ENCODE measurements at places on chromosomes 6 and 20.
A peak's percentile ranks its signal among the peaks of the same experiment; 100 is the strongest.

GRCh38 chr6:31574106-31575061 lies 981 bp upstream of the TNF start:
- no peak for DNase-seq

DNA sequence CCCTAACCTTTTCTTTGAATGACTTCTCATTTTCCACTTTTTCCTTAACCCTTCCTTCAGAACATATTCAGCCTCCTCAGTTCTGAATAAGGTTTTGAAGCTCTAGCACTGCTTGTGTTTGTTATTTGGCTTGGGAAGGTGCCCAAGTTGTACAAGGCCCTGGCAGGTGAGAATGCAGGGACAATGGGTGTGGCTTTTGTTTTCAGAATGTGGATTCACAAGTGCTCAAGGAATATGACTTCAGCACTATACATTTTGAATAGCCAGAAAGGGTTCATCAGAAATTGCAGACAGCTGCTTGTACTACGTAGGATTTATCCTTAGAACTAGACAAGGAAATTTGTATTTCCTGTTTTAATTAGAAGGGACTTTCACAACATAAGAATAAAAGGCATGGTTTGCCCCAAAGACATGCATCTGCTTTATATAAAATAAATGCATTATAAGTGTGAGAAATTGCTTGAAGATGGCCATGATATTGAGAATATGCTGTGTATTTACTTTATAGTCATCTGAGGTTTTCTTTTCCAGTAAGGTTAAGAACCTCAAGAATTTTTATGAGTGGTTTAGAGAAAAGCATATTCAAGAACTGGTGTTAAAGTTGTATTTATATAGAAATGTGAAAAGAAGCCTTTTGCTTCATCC lies 29.3 kb upstream of the PRDM1 start:
- no peak for DNase-seq

GRCh38 chr20:54200487-54201267 lies 7.2 kb upstream of the PFDN4 start:
- no peak for DNase-seq

DNA sequence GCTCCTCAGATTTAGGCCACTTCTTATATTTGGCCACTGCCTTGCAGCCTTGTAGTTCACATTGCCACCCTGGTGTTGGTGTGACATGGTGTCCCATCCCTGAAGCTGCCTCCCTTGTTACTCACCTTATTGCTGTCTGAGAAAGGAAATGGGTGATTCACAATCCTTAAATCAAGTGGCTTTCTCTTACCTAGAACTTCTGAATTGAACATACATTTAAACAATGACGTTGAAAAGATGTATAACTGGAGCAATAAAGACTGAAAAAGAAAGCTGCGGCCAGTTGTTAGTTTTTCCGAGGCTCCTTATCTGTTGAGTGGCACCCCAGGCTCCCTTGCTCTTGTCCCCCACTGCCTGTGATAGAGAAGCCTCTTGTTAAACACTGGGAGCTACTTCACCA lies 28.8 kb upstream of the GNRH2 start:
- DNase-seq: peak; percentile 5

GRCh38 chr20:45189861-45190260 lies 15.2 kb downstream of the PI3 start:
- no peak for DNase-seq

GRCh38 chr6:51129043-51129442 lies 310.4 kb downstream of the TFAP2B start:
- DNase-seq: no peak

- no peak for DNase-seq
These were observed 251.0 kb downstream of the KHDC1L start for GRCh38 chr6:72974276-72974675.

DNA sequence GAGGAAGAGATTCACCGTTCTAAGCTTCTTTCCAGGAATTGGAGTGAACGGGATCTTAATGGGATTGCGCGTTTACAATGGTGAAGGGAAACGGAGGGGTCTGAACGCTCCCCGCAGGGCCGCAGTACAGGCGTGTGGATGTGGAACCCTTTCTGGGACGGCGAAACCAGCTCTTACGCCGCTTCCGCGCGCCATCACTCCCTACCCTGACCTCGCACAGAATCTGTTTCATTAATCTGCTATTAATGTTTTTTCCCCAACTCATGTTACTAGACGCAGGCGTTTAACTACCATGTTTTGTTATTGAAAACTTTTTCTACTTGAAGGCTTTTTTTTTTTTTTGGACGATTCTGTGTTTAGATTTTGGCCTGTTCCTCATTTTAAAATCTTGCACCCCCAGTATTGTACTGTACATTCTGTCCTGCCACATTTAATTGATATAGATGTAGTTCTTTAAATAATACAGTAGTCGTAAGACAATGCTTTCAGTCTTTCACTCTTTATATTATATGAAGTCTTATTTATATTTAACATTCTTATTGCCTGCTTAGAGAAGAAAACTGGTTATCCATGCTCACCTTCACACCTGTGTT lies 696 bp upstream of the SUPT3H start:
- peak; percentile 73 for DNase-seq

- no peak for DNase-seq
These were observed 106.0 kb upstream of the NFATC2 start for GRCh38 chr20:51648571-51648947.

DNA sequence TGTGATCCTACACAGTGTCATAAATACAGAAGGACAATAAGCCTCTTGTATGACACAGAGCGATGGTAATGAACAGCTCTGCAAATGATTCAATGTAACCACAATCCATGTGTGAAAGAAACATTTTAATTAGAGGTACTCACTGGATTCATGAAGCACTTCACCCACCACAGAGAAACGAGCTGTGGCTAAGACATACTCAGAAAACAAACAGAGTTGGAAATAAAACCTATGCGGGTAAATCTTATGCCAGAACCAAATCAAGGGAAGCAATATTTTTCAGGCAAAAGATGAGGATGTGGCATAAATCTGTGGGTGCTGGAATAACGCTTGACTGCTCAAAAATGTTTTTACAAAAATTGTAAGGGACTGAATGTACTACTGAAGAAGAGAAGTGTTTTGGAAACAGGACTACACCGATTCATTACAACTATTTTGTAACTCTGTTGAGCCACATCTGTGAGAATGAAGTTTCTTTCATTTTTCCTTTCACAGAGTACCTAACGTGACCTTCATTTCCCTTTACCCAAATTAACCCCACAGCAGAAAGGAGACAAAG lies 112.1 kb downstream of the WDR27 start:
- DNase-seq: peak; percentile 71

GRCh38 chr20:10578607-10579006 lies 95.2 kb downstream of the JAG1 start:
- peak; percentile 38 for DNase-seq

DNA sequence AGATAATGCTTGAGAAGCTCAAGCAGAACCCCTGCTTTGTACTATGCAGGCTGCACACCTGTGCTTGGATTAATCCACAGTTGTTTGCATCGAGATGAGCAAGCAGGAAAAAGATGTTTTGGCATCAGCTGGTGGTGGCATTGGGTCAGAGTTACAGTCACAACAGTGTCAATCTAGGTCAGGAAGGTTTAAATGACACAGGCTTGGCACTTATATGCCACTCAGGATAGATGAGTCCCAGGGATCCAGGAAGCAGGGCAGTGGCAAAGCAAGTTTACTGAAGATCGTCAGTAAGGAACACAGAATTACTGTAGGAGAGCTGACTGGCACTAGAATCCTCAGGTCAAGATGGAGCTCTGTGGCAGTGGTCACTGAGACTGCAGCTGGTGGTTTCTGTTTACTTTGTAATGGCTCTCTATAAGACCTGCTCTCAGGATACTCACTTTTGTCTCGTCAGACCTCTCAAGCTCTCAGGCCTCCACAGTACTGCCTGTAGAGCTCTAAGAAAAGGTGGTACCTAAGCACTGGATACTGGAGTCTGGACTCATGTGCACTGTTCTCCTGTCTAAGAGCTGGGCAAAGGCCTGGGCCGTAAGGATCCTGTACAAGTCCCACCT lies 110.1 kb upstream of the HS3ST5 start:
- DNase-seq: no peak

DNA sequence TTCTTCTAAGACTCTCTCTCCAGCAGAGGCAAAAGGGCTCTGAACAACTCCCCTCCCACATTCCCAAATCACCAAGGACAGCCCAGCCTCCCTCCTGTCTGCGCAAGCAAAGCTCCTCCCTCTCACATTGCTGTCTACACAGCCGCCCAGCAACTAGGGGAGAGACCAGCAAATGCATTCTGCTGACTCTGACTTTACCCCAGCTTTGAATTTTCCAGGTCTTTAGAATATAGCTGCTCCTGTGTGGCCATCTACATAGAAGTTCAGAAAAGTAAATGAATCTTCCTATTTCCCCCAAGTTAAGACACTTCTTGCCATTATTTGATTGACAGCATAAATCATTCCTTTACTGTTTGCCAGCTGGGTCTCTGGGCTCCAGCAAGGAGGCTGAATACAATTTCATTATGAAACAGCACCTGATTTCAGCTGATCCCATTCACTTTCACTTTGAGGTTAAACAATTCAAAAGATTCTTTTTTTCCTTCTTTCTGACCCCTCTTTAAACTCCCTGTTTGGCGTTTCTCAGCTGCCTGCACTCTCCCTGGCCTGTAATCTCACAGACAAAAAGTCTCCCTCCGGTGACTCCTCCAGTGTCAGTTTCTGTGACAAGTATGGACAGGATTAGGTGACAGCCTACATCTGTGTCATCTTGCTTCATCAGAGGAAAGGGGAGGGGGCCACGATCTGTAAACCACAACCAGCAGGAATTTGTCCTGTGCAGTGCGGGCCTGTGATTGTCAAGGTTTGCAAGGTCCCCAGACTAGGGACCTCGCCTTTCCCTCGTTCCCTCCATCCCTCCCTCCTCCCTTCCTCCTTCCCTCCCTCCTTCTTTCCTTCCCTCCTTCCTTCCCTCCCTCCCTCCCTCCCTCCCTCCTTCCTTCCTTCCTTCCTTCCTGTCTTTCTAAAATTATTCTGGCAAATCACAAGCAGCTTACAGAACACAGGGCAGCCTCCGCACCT lies 205.6 kb upstream of the RIN2 start:
- no peak for DNase-seq

GRCh38 chr6:32170294-32170693 lies 5.6 kb downstream of the AGPAT1 start:
- DNase-seq: no peak

GRCh38 chr6:130204322-130204721 lies 18.4 kb downstream of the SAMD3 start:
- no peak for DNase-seq

DNA sequence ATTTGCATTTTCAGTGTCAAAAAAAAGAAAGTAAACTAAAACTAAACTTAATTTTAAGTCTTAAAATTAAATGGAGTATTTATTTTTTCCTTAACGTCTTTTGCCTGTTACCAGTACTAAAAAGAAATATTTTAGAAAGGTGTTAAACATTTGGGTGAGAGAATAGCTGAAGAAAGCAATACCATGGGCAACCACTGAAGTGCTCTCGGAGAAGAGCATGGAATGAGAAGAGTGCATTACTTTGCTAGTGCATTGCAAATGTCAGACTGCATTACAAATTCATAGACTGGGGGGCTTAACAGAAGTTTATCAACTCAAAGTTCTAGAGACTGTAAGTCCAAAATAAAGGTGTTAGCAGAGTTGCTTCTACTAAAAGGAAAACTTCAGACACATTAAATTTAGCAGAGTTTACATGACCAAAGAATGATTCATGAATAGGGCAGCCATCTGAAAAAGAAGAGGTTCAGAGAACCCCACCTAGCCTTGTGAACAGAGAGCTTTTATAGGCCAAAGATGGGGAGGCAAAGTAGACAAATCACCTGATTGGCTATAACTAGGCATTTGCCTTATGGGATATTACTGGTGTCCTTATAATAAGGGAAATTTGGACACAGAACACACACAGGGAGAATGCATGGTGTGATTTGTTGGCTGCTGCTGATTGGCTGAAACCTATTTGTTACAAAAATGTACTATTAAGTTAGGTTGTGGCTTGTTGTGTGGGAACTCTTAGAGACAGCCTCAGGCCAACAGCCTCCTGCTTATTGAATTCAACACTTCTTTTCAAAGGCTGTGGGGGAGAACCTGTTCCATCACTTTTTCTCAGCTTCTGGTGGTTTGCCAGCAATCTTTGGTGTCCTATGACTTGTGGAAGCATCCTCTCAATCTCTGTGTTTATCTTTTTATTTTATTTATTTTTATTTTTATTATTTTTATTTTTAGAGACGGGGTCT lies 106.7 kb upstream of the RREB1 start:
- no peak for DNase-seq

GRCh38 chr6:11350294-11350693 lies 117.8 kb upstream of the NEDD9 start:
- peak; percentile 40 for DNase-seq

DNA sequence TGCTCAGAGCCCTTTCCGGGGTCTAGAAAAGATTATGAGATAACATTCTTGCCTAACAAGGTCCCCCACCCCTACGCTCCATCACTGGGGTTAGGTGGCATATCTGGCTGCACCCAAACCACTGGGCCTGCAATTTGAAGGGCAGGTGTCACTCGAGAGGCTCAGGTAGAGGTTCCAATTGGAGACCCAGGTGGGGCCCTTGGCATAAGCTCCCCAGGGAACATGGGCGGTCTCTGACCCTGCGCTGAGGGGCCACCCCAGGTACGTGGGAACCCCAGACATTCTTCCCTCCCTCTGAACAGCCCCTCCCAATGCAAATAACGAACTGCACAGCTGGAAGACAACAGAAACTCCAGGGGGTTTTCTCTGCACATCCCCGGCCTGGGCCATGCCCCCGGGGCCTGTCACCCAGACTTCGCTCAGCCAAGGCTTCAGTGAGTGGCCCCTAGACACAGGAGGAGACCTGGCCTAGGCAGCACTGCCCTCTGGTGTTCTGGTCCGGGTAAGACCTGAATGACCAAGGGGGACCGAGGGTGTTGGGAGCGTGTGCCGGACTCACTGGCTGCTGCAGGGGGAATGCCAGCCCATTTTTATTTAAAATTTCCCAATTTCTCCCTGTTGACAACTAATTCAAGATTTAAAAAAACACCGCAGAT lies 47.5 kb downstream of the DSTN start:
- peak; percentile 55 for DNase-seq

GRCh38 chr20:44954211-44954610 lies 6.0 kb downstream of the TOMM34 start:
- no peak for DNase-seq

GRCh38 chr6:55922406-55922805 lies 47.0 kb upstream of the BMP5 start:
- DNase-seq: no peak

DNA sequence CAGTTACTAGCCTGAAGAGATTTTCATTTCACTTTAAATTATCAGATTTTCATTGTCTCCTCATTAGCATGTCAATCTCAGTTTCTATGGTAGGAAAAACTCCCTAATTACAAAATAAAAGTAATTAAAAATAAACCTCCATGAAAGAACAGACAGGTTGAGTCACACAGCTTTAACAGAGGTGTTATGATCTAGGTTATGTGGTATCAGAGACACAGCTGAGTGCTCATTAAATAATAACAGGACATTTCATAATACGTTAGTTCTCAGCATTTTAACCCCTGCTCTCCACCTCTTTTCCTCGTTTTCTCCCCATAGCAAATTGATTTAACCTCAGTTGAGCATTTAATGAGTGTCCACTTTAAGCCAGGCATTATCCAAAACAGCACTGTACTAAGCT lies 21.9 kb downstream of the TPBG start:
- DNase-seq: no peak

DNA sequence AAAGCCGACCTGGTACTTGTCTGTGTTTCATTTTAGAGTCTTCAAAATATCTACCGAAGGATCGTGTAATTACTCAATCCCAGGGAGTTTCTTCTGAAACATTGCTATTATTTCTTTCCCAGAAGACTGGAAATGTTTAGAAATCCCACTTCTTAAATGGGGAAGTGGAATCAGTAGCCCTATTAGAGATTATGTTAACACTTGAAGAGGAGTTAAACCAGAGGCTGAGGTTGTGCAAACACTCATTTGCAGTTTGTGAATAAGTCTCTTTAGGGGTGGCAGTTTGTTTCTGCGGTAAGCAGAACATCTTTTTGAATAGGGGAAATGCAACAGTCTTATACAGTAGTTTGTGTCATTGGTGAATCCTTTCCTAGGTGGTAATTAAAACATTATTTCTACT lies 21.3 kb downstream of the DSP start:
- no peak for DNase-seq
